Liver (tissue), 10 donors: ENCODE measurements at places on chromosomes 16 and 17. TPM values are rescaled to one million over a fixed set of nuclear protein-coding genes. Genes with fewer than 3 reads are reported as not detected.

ITGA2B gene
- 0.38 TPM for polyA plus RNA-seq

CTRB1 gene
- polyA plus RNA-seq: not detected

ACSM2A gene
- 177 TPM for polyA plus RNA-seq

CES1 gene
- 1,773 TPM for polyA plus RNA-seq

PDILT gene
- not detected for polyA plus RNA-seq

DNA sequence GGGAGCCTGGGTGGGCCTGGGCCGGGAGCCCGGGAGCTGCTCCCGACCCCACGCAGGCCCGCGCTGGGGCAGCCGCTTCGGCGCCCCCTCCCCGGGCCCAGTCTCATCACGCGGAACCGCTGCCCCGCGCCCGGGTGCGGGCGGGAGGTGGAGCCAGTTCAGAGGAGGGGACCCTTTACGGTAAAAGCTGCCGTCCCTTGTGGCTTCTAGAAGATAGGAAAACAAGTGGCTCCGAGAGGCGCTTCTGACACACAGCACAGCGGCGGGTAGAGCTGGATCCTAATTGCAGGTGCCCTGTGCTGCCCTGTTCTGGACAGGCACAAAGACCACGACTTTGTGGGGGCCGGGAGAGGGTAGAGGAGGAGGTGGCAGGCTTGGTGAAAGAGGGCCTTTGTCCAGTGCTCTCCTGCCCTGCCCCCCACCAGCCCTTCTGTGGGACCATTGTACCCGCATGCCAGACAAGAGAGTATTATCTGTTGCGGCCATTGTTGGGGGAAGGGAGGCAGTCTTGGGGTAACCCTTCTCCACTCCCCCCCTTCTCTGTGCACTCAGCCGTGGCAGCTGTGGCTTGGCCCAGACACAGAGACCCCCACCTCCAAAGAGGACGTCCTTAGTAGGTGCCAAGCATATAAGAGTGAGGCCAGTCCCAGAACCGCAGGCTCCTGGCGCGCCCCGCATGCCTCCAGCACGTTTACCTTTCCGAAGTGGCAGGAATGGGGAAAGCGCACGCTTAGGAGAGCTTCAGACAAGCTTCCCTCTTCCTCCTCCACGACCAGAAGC, 736 bp downstream of the CNP start:
- no peak for DNase-seq
- peaks cover 10% of the 10 kb centered on the region for H3K36me3 ChIP-seq
- H3K4me3 ChIP-seq: peak overlapping the region; percentile 89
- no peaks in the 10 kb centered on the region for H3K27me3 ChIP-seq

GRCh38 chr17:2547176-2547575, 35.5 kb upstream of the METTL16 start:
- no peak overlapping the region for H3K27ac ChIP-seq
- H3K27me3 ChIP-seq: no peaks in the 10 kb centered on the region
- no peak overlapping the region for H3K4me3 ChIP-seq
- no peak for DNase-seq

DNA sequence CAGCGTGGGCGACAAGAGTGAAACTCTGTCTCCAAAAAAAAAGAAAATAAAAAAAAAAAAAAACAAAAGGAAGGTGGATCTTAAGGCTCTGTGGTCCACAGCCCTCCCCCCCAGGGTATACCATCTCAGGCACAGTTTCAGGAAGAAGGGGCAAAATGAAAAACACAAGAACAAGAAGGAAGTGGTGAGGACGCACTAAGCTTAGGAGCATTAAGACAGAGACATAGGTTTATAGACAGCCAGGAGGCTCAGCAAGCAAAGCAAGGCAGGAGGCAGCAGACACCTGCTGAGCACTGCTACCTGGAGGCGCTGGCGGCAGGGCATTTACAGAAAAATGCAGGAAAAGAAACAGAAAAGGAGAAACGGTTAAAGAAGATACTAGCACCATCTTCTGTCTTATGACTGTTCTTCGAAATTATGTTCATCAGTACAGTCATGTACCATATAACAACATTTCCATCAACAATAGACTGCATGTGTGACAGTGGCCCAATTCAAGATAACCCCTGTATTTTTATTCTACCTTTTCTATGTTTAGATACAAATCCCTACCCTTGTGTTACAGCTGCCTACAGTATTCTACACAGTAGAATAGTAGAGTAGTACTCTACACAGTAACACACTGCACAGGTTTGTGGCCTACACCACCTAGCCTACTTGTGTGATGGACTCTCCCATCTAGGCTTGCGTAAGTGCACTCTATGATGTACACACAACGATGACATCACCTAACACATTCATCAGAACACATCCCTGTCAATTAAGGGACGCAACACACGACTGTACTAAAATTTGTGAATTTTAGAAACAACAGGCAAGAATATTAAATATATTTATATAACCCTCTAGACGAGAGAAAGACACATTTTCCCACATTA, 62.5 kb downstream of the XPO6 start:
- H3K36me3 ChIP-seq: peaks cover 4% of the 10 kb centered on the region
- H3K4me1 ChIP-seq: no peaks in the 10 kb centered on the region
- no peaks in the 10 kb centered on the region for H3K27me3 ChIP-seq

- H3K36me3 ChIP-seq: no peaks in the 10 kb centered on the region
- H3K27me3 ChIP-seq: no peaks in the 10 kb centered on the region
- H3K27ac ChIP-seq: no peak overlapping the region
- H3K4me3 ChIP-seq: no peak overlapping the region
- peaks cover 12% of the 10 kb centered on the region for H3K4me1 ChIP-seq
- no peak for DNase-seq
These were observed 119.4 kb downstream of the SOCS1 start for GRCh38 chr16:11136600-11136999.

GRCh38 chr17:62995377-62995885, 29.4 kb downstream of the TANC2 start:
- H3K27me3 ChIP-seq: no peaks in the 10 kb centered on the region
- H3K4me3 ChIP-seq: no peak overlapping the region
- no peak overlapping the region for H3K27ac ChIP-seq
- H3K4me1 ChIP-seq: no peaks in the 10 kb centered on the region
- DNase-seq: no peak
- no peaks in the 10 kb centered on the region for H3K36me3 ChIP-seq

- no peak overlapping the region for H3K27ac ChIP-seq
- peaks cover 21% of the 10 kb centered on the region for H3K36me3 ChIP-seq
- no peak overlapping the region for H3K4me3 ChIP-seq
- H3K27me3 ChIP-seq: no peaks in the 10 kb centered on the region
- no peak for DNase-seq
- no peaks in the 10 kb centered on the region for H3K4me1 ChIP-seq
These were observed 37.6 kb upstream of the ABCC11 start for GRCh38 chr16:48284772-48285409.

DNA sequence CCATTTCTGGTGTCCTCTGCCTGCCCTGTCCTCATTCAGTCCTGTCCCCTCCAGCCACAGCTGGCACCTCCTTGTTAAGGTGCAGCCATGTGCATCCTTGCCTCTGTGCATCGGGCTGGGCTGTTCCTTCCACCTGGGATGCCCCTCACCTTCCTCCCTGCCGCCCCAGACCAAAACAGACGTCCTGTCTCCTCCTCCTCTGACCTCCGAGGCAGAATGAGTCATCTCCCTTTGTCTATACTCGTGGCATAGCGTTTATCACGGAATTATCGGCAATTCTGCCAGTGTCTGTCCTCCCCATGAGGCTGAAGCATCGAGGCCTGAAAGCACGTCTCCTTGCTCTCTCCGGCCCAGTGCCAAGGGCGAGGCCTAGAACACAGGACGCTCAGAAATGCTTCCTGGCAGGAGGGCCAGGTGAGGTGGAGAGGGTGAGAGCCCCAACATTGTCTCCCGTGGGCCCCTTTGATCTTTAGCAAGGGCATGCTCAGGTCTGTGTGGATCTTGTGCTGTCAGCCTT, 4.6 kb downstream of the RAI1 start:
- peak overlapping the region; percentile 4 for H3K27ac ChIP-seq
- no peaks in the 10 kb centered on the region for H3K36me3 ChIP-seq
- DNase-seq: no peak
- H3K27me3 ChIP-seq: no peaks in the 10 kb centered on the region
- H3K4me3 ChIP-seq: no peak overlapping the region

DNA sequence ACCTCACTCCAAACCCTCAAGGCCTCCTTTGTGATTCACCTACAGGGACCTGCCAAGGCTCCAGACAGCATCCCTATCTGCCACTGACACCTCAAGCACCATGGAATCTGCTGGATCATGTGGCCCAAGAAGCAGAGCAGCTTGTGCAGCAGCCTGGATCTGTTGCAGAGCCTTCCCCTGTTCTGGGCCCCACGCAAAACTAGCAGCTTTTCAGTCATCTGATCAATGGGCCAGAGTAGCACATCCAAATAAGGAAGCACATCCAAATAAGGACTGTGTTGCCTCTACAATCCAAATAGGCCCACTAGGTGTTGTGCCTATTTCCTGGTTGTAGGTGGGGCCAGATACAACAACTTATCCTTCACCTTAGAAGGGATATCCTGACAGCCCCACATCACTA, 97.1 kb upstream of the GNAO1 start:
- no peak overlapping the region for H3K4me3 ChIP-seq
- H3K27ac ChIP-seq: no peak overlapping the region
- H3K27me3 ChIP-seq: no peaks in the 10 kb centered on the region
- H3K4me1 ChIP-seq: no peaks in the 10 kb centered on the region

DNA sequence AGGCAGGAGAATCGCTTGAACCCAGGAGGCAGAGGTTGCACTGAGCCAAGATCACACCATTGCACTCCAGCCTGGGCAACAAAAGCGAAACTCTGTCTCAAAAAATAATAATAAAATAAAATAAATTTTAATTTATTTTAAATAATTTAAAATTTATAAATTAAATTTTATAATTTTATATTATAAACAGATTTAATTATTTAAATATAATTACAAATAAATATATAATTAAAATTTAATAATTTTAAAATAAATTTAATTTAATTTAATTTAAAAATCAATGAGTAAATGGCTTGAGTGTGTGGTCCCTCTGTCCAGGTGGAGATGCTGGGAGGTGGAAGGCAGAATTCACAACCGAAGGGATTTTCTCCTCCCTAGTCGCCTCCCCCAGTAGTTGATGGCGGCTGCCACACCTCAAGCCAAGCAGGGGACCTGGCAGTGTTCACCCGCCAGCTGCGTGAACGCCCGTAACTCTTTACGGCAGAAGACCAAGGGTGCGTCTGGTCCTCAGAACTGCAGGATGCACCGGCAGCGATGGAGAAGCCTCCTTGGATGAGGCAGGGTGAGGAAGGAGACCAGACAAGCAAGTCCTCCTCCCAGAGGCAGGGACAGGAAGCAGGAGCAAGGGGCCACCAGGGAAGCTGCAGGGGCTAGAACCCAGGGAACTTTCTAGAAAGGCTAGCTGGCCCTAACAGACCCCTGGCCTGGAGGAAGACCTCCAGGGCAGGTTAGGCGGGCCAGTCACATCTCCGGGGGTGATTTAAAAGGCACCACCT, 22.9 kb upstream of the KRT17 start:
- no peaks in the 10 kb centered on the region for H3K36me3 ChIP-seq
- no peak overlapping the region for H3K4me3 ChIP-seq
- no peak overlapping the region for H3K27ac ChIP-seq
- peaks cover 12% of the 10 kb centered on the region for H3K4me1 ChIP-seq

- H3K4me3 ChIP-seq: no peak overlapping the region
- no peak for DNase-seq
- H3K36me3 ChIP-seq: peaks cover 63% of the 10 kb centered on the region
- H3K27ac ChIP-seq: no peak overlapping the region
These were observed 23.5 kb downstream of the TRIM25 start for GRCh38 chr17:56890390-56890789.

DNA sequence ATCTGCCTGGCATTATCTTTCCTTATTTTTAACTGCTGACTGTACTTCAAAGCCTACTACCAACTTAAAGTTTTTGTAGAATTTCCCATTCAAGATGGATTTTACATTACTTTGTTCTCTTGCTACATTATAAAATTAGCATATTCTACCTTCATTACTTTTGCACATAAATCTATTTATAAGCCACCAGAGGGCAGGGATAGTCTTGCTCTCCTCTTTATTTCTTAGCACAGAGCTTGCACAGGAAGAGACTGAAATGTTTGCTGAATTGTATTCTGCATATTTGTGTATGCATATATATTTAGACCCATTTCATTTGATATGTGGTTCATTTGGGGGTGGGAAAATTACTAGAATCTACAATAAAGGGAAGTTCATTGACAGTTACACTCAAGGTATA, 108.0 kb downstream of the SKAP1 start:
- peaks cover 2% of the 10 kb centered on the region for H3K27me3 ChIP-seq
- no peak overlapping the region for H3K27ac ChIP-seq
- no peaks in the 10 kb centered on the region for H3K4me1 ChIP-seq
- DNase-seq: no peak

GRCh38 chr17:64683796-64684195, 21.7 kb upstream of the SMURF2 start:
- H3K4me3 ChIP-seq: no peak overlapping the region
- no peaks in the 10 kb centered on the region for H3K36me3 ChIP-seq
- no peak overlapping the region for H3K27ac ChIP-seq
- H3K27me3 ChIP-seq: no peaks in the 10 kb centered on the region
